ENCODE measurements at places on chromosomes 6 and 20. TPM values are rescaled to one million over a fixed set of nuclear protein-coding genes. Genes with fewer than 3 reads are reported as not detected.

- peak; percentile 42 for DNase-seq
These were observed 90.9 kb downstream of the GJA10 start for GRCh38 chr6:89984926-89985750.

DNA sequence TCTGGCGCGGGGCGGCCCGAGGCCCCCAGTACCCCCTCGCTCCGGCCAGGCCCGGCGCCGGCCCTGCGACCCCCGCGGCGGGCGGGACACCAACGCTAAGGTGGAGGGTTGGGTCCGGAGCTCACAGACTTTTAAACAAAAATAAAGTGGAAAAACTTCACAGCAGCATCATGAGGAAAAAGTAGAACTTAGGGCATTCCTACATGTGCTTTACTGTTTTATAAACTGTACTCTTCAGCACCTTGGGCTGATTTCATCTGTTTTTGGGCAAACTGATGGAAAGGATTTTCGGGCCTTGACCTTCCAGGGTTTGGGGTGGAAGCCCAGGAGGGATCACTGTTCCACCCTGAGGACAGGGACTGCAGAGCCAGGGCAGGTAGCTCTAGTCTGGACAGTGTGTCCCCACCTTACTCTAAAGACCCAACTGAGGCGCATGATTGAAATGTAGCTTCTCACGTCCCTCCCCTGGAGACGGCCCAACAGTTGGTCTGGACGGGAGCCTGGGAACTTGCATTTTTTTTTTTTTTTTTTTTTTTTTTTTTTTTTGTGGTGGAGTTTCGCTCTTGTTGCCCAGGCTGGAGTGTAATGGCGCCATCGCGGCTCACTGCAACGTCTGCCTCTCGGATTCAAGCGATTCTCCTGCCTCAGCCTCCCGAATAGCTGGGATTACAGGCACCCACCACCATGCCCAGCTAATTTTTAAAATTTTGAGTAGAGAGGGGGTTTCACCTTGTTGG is 740 bp downstream of the NELFCD start:
- no peak for DNase-seq

- peak; percentile 51 for DNase-seq
These were observed 10.1 kb upstream of the NHSL1 start for GRCh38 chr6:138509371-138509770.

- DNase-seq: no peak
These were observed 28.1 kb upstream of the HLA-C start for GRCh38 chr6:31299947-31300346.

- no peak for DNase-seq
These were observed 100.1 kb upstream of the BHLHE23 start for GRCh38 chr20:63106765-63107448.

DNA sequence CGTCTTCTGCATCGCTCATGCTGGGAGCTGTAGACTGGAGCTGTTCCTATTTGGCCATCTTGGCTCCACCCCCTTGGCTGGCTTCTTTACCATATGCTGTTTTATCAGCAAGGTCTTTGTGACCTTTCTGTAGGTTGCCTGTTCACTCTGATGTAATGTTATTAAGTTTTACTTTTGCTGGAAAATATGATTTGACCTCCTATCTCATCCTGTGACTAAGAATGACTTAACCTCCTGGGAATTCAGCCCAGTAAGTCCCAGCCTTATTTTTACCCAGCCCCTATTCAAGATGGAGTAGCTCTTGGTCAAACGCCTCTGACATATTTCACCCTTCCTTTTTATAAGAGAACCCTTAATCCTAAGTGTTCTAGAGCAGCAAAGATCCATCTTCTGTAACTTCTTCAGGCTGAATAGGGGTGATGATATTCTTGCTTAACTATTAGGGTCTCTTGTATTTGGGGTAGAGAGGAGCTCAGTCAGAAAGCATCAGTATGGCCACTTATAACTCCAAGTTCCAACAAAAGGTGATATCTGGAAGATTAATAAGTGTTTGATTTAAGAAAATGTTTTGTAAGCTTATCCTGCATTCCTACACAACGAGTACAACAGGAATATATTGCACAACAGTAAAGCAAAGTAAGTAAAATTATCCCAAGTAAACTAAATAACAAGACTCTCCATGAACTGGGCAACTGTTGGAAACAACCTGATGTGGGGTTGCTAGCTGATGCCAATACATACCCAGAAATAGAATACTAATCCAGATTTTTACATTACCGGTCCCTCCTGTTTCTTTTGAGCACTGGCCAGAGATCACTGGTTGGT is 23.1 kb upstream of the HMGN3 start:
- DNase-seq: no peak

DNA sequence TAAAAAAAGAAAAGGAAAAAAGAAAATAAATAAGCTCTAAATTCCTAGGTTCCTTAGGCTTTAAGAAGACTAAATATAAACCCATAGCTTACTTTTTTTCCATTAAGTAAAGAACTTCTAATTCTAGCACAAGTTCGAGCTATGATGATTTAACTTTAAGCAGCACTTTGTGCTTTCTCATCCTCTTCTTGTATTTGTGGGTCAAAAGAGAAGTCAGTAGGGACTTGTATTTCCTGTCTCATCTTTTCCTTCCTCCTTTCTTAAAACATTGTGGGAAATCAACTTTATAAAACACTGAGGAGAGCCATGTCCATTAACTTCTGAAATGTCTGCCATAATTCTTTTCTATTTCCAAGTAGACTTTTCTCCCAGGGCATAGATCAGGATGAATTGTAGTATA is 637.7 kb upstream of the CITED2 start:
- DNase-seq: no peak

GRCh38 chr20:47400685-47401084 is 44.2 kb upstream of the ZMYND8 start:
- no peak for DNase-seq

GRCh38 chr6:44253307-44254101 is 3.8 kb downstream of the SLC35B2 start:
- peak; percentile 65 for DNase-seq

GRCh38 chr6:114080891-114081510 is 110.1 kb upstream of the HDAC2 start:
- DNase-seq: peak; percentile 20

- DNase-seq: no peak
These were observed 94.0 kb downstream of the RNGTT start for GRCh38 chr6:88869263-88870020.

- DNase-seq: no peak
These were observed 324 bp upstream of the LAMP5 start for GRCh38 chr20:9514072-9514460.

DNA sequence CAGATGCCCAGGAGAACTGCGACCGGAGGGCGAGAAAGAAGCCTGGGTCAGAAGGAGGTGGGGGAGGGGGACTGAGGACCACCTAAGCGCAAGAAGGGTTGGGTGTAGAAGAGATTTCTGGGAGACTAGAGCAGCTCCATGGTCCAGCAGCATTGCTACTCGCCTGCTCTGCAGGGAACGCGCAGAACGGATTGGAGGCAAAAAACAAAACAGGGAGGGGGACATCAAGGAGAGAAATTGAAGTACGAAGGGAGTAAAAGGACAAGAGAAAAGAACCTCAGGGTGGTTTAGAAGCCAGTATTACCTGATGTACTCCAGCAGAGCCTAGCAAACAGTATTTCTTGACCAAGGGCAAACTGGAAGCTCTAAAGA is 537 bp upstream of the GABBR1 start:
- no peak for DNase-seq

DNA sequence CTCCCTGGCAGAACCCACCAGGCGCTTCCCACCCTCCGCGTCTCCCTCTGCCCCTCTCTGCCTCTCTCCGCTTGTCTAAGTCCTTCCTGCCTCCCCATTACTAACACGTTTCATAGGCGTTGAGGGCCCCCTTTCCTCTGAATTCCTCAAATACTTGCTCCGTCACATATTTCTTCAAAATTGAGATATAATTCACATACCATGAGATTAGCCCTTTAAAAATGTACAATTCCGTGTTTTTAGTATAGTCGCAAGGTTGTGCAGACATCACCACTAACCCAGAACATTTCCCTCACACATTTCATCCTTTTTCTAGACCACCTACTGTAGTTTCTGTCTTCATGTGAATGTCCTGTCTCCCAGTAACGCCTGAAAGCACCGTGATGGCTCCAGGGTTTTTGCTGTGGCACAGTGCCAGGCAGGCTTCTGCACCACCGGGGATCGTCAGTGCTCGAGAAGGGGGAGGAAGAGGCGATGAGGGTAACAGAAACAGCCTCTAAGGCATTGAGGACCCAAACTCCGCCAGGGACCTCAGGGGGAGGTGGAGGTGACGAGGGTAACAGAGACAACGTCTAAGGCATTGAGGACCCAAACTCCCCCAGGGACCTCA is 141.9 kb upstream of the SNX9 start:
- peak; percentile 65 for DNase-seq

GRCh38 chr20:40584130-40584809 is 104.8 kb downstream of the MAFB start:
- DNase-seq: no peak

GRCh38 chr6:42124223-42124836 is 18.1 kb downstream of the C6orf132 start:
- DNase-seq: no peak

The KHDC1L gene
- not detected for total RNA-seq

The RSPO4 gene
- total RNA-seq: 8.1 TPM

The SNX21 gene
- total RNA-seq: 270 TPM

The GPX5 gene
- 0.30 TPM for total RNA-seq
